ENCODE measurements at places on chromosomes 12 and 14.

GRCh38 chr14:22296722-22297121 lies 292.3 kb downstream of the DAD1 start:
- no peak for DNase-seq

DNA sequence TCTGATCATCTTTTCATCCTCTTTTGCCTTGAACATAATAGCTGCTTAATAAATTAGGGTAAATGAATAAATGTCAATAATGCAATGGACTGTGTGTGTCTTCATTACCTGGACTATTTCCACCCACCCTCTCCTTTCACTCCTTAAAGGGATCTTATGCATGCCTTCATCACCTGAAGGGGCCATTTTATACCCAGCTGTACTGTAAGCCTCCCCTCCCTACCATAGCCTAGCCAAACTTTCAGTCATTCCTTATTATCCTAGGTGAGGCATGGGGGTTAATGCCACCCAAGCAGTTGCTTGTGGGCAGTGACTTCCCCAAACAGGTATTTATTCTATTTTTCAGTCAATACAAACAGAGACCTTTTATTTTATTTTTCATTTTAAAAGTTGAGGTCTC lies 127.8 kb upstream of the PARP11 start:
- DNase-seq = no peak

GRCh38 chr12:21825886-21826617 lies 51.5 kb upstream of the KCNJ8 start:
- DNase-seq = peak; percentile 23

- no peak for DNase-seq
Observed at GRCh38 chr14:60998617-60999016, 17.6 kb downstream of the SLC38A6 start.

DNA sequence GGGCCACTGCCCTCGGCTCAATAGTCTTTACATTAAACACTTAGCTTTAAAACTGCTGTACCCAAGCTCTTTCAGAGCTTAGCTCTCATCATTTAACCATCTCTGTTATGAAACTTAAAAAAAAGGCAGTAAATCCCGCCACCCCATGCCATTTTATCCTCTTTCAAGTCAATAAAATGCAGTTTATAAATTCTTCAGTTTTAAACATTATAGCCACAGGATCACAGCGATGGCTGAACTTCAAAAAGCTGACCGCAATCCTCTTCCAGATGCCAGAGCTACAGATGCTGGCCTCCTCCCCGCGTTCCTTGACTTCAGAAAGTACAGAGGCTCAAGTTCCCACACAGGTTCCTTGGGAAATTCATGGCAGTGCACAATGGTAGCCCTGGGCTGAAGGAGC lies 4.2 kb downstream of the OR10G3 start:
- no peak for DNase-seq

- DNase-seq = peak; percentile 22
Observed at GRCh38 chr14:39592116-39592789, 160.0 kb upstream of the FBXO33 start.

DNA sequence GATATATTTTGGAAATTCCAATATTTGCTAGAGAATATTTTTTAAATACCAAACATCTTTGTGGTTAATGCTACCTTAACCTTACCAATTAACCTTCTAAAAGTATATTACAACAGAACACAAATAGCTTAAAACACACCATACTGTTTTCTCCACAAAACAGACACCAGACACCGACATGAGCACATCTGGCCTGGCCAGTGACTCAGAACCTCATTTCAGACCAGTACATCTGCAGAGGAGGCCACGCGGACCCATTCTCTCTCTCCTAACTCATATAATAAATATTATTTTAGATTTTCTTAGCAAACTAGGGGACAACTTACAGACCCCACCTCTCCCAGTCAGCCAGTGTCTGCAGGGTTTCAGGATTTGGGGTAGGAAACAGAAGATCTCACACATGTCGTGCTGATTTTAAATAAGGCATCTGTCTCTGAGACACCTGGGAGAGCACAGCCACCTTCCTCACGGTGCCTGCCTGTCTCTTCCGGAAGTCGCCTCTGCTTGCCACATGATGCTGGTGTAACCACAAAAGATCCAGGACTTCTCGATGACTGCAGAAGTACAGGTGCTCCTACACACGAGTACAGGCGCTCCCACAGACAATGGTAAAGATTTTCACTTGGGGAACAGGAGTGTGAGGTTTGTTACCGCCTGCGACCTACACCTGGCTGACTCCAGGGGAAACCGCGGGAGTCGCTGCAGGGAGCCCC lies 9.7 kb upstream of the ANKLE2 start:
- no peak for DNase-seq

DNA sequence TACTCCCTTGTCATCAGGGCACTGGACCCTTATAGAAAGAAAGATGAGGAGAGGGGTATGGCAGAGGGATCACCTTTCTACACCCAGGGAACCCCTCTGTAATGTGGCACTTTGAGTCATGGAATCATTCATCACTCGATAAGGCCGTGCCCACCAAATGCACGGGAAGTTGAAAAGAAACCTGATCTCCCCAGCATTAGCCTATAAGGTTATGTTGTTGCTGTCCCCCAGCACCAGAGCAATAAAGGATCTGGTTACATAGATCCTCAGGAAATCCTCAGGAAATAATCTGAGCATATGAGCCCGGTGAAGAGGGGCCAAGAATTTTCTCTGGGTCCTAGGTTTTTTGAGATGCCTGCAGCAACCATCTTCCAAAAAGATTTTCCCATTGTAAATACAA lies 148.8 kb upstream of the CRY1 start:
- DNase-seq = peak; percentile 11
